Activated B cell treated with CpG ODN at 0.5 μM for 24 hours (primary cell): ENCODE measurements at places on chromosomes 6 and 20. TPM values are rescaled to one million over a fixed set of nuclear protein-coding genes. Genes with fewer than 3 reads are reported as not detected.

Gene TFAP2C
- not detected in 2 replicates for total RNA-seq

DNA sequence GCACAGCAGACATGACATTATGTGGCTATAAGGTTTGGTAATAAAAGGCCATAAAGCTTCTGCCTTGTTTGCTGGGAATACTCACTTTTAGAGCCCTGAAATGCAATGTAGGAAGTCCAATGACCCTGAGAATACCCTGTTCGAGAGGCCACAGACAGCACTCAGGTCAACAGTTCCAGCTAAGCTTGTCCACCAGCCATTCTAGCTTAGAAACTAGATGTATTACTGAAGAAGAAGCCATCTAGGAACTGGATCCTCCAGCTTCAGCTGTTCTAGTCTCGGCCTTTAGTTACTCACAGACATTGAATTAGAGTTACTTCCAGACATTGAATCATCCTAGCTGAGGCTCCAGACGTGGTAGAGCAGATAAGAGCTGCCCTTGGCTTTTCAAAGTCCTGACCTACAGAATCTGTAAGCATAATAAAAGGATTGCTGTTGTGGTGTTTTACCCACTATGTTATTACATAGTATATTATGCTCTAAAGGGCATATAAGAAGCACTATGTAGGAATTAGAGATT, 84.9 kb downstream of the MMS22L start:
- H3K4me3 ChIP-seq = no peak overlapping the region
- no peaks in the 10 kb centered on the region for H3K4me1 ChIP-seq
- DNase-seq = no peak
- peaks cover 19% of the 10 kb centered on the region for H3K36me3 ChIP-seq
- no peak overlapping the region for H3K27ac ChIP-seq

DNA sequence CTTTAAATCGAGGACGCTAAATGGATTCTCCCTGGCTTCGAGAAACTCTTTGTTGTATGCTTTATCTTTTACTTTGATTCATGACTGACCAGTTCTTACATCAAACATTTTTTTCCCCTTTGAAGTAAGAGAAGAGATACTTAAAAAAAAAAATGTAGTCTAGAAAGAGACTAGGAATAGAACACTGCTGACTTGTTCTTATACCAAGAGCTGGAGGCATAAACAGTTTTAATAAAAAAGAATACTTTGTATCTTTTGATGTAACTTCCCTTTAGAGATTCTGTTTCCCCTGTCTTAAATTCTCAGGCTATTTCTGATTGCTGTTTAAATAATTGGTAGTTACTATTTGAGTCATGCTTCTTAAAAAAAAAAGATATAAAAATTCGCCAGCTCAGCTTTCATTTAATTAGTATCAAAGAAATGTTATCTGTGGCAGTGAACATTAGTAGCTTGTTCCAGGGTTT, 4.8 kb downstream of the ASXL1 start:
- peaks cover 29% of the 10 kb centered on the region for H3K36me3 ChIP-seq
- H3K4me3 ChIP-seq = peak overlapping the region; percentile 54
- H3K27me3 ChIP-seq = no peaks in the 10 kb centered on the region

DNA sequence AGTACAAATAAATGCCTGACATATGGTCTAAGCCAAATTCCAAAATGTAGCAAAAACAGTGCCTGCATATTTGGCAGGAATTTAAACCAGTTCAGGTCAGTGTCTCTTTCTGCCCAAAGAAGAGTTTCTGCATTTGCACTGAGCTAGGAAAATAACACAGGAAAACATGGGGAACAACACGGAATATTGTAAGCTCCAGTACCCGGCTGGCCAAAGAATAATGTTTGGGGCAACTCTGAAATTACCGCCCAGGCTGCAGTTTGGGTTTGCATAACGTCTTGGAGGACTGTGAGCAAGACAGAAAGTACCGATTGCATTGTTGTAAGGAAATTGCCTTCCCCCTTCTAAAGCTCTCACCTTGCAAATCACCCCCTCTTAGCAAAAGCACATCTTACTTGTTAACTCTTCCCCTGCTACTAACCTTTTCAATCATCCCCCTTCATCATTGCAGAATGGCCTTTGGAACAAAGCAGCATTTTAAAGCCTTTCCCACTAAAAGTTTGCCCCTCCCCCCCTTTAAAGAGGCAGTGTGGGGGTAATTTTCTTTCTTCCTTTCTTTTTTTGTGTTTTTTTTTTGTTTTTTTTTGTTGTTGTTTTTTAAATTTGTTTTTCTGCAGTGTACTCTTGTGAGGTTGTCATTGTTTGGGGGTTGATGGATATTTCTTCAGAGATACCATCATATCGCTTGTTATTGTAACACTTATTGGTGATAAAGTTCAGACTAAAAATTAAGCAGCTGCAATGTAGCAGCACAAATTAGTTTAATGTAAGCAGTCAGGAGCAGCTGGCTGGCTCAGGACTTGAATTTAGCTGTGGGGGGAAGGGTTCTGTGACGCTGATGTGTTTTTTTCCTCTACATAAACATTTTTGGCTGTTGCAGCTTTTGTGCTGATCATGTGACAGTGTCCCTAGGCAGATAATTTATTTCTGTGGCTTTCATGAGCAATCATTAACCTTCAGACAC, 100.0 kb upstream of the CITED2 start:
- H3K4me3 ChIP-seq = no peak overlapping the region
- no peak for DNase-seq
- no peaks in the 10 kb centered on the region for H3K4me1 ChIP-seq

DNA sequence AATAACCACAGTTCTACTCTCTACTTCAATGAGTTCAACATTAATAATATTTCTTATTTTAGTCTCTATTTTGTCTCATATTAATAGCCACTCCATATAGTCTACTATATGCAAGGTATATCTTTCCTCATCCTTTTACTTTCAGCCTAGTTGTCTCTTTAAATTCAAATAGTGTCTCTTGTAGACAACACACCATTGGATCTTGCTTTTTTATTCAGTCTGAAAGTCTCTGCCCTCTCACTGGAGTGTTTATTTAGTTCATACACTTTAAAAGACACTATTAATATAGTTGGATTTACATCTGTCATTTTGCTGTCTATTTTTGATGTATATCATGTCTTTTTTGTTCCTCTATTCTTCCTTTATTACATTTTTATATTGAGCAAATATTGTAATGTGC, 103.5 kb downstream of the RFPL4B start:
- H3K4me1 ChIP-seq = no peaks in the 10 kb centered on the region
- H3K4me3 ChIP-seq = no peak overlapping the region
- no peaks in the 10 kb centered on the region for H3K27me3 ChIP-seq
- DNase-seq = no peak
- no peak overlapping the region for H3K27ac ChIP-seq

DNA sequence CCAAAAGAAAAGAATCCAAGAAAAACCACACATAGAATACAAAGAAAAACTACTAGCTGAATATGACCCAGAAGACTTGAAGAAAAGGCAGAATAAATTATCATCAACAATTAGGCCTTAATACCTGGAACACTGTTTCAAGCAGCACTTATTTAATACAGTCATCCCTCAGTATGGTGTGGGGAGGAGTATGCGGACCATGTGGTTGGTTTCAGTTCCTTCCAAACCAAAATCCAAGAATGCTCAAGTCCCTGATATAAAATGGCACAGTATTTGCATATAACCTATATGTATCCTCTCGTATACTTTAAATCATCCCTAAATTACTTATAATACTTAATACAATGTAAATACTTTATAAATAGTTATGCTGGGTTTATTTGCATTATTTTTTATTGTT, 16.1 kb downstream of the CDK19 start:
- peak overlapping the region; percentile 53 for H3K4me3 ChIP-seq
- H3K4me1 ChIP-seq = peaks cover 45% of the 10 kb centered on the region
- H3K27ac ChIP-seq = peak overlapping the region; percentile 30
- no peaks in the 10 kb centered on the region for H3K27me3 ChIP-seq

Gene DEF6
- 68.7 and 79.9 TPM in 2 replicates for total RNA-seq

Gene LY6G6C
- total RNA-seq = not detected in 2 replicates

- no peak for DNase-seq
- H3K4me1 ChIP-seq = no peaks in the 10 kb centered on the region
- no peaks in the 10 kb centered on the region for H3K36me3 ChIP-seq
- H3K4me3 ChIP-seq = no peak overlapping the region
- no peak overlapping the region for H3K27ac ChIP-seq
- H3K27me3 ChIP-seq = peaks cover 7% of the 10 kb centered on the region
These were observed 84.5 kb upstream of the FYN start for GRCh38 chr6:111957623-111958315.

Gene TGM3
- not detected in 2 replicates for total RNA-seq

Gene SEL1L2
- total RNA-seq = not detected in 2 replicates

GRCh38 chr20:768426-768978, at the start of gene SLC52A3:
Gene SLC52A3 (minus strand): TSS chr20:768500. CDS start chr20:765774, 2,726 bp downstream.
- no peaks in the 10 kb centered on the region for H3K4me1 ChIP-seq
- no peak for DNase-seq
- peaks cover 11% of the 10 kb centered on the region for H3K27me3 ChIP-seq
- no peak within 1 kb of the TSS for H3K27ac ChIP-seq
- H3K4me3 ChIP-seq = no peak within 1 kb of the TSS

Gene TCP11
- not detected in 2 replicates for total RNA-seq

GRCh38 chr6:139475241-139475640, 100.8 kb upstream of the CITED2 start:
- H3K27ac ChIP-seq = no peak overlapping the region
- no peaks in the 10 kb centered on the region for H3K4me1 ChIP-seq
- DNase-seq = no peak
- H3K36me3 ChIP-seq = no peaks in the 10 kb centered on the region

Gene TTLL9
- total RNA-seq = 0.60 and 0.61 TPM in 2 replicates

DNA sequence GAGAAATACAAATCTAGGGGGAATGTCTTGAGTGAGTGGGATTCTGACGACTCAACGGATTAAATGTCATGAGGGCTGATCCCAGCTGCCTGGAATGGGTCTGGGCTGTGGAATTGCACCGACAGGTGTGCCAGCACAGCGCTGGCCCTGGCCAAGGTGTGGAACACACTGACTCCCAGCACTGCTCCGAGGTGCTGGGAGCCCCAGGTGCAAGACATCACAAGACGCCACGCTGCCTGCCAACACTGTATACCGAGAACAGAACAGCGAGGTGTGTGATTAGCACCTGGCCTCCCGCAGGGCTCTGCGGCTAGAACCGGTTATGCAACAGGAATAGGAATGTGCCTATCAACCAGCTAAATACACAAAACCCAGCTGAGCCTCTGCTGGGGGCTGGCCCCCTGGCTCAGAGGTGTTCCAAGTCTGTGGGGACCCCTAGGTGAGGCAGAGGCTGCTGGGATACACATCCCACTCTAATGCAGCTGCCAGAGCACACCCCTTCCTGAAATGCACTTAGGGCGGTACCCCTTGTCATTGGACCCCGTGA, 24.8 kb upstream of the APMAP start:
- peaks cover 91% of the 10 kb centered on the region for H3K36me3 ChIP-seq
- peak; percentile 10 for DNase-seq
- peaks cover 10% of the 10 kb centered on the region for H3K4me1 ChIP-seq
- H3K27ac ChIP-seq = no peak overlapping the region

DNA sequence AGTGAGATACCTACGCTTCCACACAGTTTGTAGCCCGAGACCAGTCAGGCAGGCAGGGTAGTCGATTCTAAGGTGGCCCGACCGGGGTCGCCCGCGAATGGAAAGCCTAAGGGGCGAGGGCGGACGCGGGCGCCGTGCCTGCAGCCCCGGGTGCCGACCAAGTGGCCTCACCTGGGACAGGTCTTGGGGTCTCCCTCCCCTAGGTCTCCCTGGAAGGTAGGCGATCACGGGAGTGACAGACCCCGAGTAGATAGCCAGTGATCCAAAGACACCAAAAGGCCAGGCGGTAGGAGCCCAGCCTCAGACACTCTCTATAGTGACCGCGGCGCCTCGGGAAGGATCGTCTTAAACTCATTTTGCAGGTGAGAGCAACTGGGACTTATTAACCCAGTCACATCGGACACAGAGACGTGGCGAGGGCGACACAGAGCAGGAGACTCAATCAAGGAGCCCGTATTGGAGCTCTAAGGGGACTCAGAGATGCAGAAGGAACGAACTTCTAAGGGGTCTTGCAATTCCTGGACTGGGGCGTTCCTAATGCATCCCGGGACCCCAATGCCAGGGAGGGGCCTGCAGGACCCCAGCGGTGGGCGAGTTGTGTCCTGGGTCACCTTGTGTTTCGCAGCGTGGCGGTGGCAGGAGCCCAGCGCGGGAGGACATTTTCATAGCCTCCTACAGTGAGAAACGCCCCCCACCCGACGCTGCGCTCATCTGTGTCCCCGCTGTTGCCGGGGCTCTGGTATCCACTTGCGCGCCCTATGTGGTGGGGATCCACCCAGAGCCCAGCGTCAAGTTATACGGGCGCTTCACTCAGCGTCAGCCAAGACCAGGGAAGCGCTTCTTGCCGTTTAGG, 2.1 kb upstream of the VSX1 start:
- peaks cover 69% of the 10 kb centered on the region for H3K27me3 ChIP-seq
- H3K4me1 ChIP-seq = peaks cover 9% of the 10 kb centered on the region
- no peak overlapping the region for H3K27ac ChIP-seq
- no peak for DNase-seq
- no peak overlapping the region for H3K4me3 ChIP-seq
- no peaks in the 10 kb centered on the region for H3K36me3 ChIP-seq

- H3K27ac ChIP-seq = peak overlapping the region; percentile 46
- peaks cover 90% of the 10 kb centered on the region for H3K36me3 ChIP-seq
These were observed 137.9 kb downstream of the DTNBP1 start for GRCh38 chr6:15524861-15525401.

DNA sequence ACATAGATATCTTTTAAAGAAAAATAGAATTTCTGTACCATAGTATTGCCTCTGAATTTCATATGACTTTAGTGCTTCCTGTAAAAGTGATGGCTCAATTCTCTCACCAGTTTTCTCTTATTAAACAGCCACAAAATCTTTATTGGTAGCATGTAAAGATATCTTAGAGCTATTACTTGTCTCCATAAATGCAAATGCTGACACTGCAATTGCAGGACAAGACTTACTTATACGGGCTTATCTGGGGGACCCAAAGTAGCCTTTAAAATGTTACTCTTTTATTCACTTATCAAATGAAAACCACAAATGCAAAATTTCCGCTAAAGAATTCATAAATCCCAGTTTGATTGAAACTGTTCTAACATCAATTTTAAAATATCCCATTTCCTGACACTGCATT, 287.1 kb upstream of the SPTLC3 start:
- H3K4me1 ChIP-seq = no peaks in the 10 kb centered on the region
- DNase-seq = no peak
- no peak overlapping the region for H3K27ac ChIP-seq
- no peaks in the 10 kb centered on the region for H3K36me3 ChIP-seq

DNA sequence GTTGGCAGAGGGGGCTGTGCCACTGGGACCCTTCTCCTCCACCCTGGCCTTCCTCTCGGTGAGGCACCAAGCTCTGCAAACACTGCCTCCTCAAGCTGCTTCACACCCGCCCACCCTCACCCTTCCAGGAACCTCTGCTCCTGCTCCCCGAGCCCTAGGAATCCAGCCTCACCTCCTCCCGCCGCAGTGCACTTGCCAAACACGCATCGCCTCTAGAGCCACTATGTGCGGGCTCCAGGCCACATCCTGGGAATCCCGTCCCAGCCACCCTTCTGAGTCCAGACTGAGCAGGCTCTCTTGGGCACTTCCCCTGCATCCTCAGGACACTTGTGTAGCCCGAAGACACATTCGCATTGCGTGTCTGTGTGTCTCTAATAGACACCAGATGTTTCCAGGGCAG, 18.5 kb downstream of the PSMG4 start:
- peaks cover 3% of the 10 kb centered on the region for H3K4me1 ChIP-seq
- no peak overlapping the region for H3K27ac ChIP-seq
- peaks cover 13% of the 10 kb centered on the region for H3K36me3 ChIP-seq
- H3K4me3 ChIP-seq = no peak overlapping the region
- no peaks in the 10 kb centered on the region for H3K27me3 ChIP-seq

Gene BPHL
- 10.5 and 11.0 TPM in 2 replicates for total RNA-seq

Gene PHACTR1
- 109 and 115 TPM in 2 replicates for total RNA-seq
